Camera-type eye (tissue), 1 donor: ENCODE measurements at places on chromosomes 7 and 10. TPM values are rescaled to one million over a fixed set of nuclear protein-coding genes. Genes with fewer than 3 reads are reported as not detected.

The DTX2 gene
- total RNA-seq, result 11.1 TPM

The TCAF1 gene
- total RNA-seq, result 182 TPM

The PON1 gene
- not detected for total RNA-seq

The CALHM3 gene
- not detected for total RNA-seq

The PRSS37 gene
- total RNA-seq, result not detected

The DCLRE1C gene
- total RNA-seq, result 13.6 TPM

The TMEM139 gene
- 3.6 TPM for total RNA-seq

The ATP5F1C gene
- 248 TPM for total RNA-seq

The HKDC1 gene
- total RNA-seq, result 18.0 TPM

The CCL24 gene
- not detected for total RNA-seq

The HGF gene
- 10.9 TPM for total RNA-seq

The THNSL1 gene
- total RNA-seq, result 13.0 TPM

The PNLIPRP1 gene
- total RNA-seq, result not detected

The CYP2C19 gene
- total RNA-seq, result not detected

The CNPY1 gene
- total RNA-seq, result not detected

The PTER gene
- 8.0 TPM for total RNA-seq

The SUN3 gene
- not detected for total RNA-seq

The FAM185A gene
- 25.0 TPM for total RNA-seq

The AQP1 gene
- total RNA-seq, result 75.8 TPM

The IFIT2 gene
- total RNA-seq, result 8.1 TPM

The LRRN3 gene
- 41.4 TPM for total RNA-seq

The HOXA9 gene
- total RNA-seq, result not detected

The CDHR1 gene
- total RNA-seq, result 150 TPM

The PILRA gene
- total RNA-seq, result 1.8 TPM

The ECHDC3 gene
- 15.7 TPM for total RNA-seq

The SPOCK2 gene
- total RNA-seq, result 28.6 TPM

The SPDYE9 gene
- total RNA-seq, result not detected

The FXYD4 gene
- total RNA-seq, result not detected

The HPS6 gene
- 20.0 TPM for total RNA-seq

The UCMA gene
- not detected for total RNA-seq

The ARPC1A gene
- 74.1 TPM for total RNA-seq

The MARCHF5 gene
- total RNA-seq, result 39.0 TPM

The SPDYE8 gene
- not detected for total RNA-seq

The SLC25A40 gene
- total RNA-seq, result 56.0 TPM

The VWDE gene
- total RNA-seq, result 1.4 TPM

The CTAGE8 gene
- total RNA-seq, result 1.0 TPM

The ASB4 gene
- total RNA-seq, result 1.0 TPM

The SLC26A4 gene
- 0.60 TPM for total RNA-seq

The CDNF gene
- 3.0 TPM for total RNA-seq

The SLC16A12 gene
- total RNA-seq, result 4.4 TPM

The DIP2C gene
- 39.2 TPM for total RNA-seq

The OR2A5 gene
- total RNA-seq, result not detected

The NCF1 gene
- 1.6 TPM for total RNA-seq

The FRMPD2 gene
- 27.3 TPM for total RNA-seq

The TAS2R3 gene
- total RNA-seq, result 4.2 TPM

The ANKRD61 gene
- not detected for total RNA-seq

The JAKMIP3 gene
- 1.4 TPM for total RNA-seq

The ANK3 gene
- total RNA-seq, result 269 TPM

The ASAH2 gene
- total RNA-seq, result 1.5 TPM

The UCN3 gene
- total RNA-seq, result not detected

The COL17A1 gene
- 17.3 TPM for total RNA-seq

The CBX3 gene
- total RNA-seq, result 194 TPM

The FBXO24 gene
- total RNA-seq, result 2.5 TPM

The ANKRD1 gene
- total RNA-seq, result 5.3 TPM

The IRF5 gene
- total RNA-seq, result 2.3 TPM

The TRPV5 gene
- 0.16 TPM for total RNA-seq

The TMEM176B gene
- 30.5 TPM for total RNA-seq

The CUEDC2 gene
- total RNA-seq, result 58.9 TPM
